ENCODE measurements at places on chromosomes 1 and 21. TPM values are rescaled to one million over a fixed set of nuclear protein-coding genes. Genes with fewer than 3 reads are reported as not detected.

The TSPAN1 gene
- total RNA-seq = 1.2 TPM

DNA sequence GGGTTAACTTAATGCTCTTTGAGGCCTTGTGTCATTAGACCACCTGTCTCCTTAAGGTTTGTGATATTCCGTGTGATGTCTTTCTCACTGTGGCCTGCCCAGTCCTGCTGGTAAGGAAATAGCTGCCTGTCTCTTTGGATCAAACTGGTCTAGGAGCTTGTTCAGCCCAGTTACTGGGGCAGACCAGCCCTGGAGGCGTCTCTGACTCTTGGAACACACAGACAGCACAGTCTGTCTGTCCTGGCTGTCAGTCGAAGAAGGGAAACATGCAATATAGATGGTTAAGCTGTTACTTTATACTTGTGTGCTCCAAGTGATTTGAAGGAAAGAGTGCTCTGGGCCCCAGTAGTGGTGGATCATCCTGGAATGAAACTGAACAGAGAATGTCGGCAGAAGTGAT, 20.4 kb downstream of the PBX1 start:
- DNase-seq = no peak

The TACSTD2 gene
- 1.3 TPM for total RNA-seq

The OR2T2 gene
- not detected for total RNA-seq

Data from omental fat pad (tissue), 4 donors.